ENCODE measurements at places on chromosomes 1 and 21. TPM values are rescaled to one million over a fixed set of nuclear protein-coding genes. Genes with fewer than 3 reads are reported as not detected.

The PSMB4 gene
- 352 TPM for total RNA-seq

The G0S2 gene
- total RNA-seq = 6.6 TPM

The OVAAL gene
- not detected for total RNA-seq

The UBQLN4 gene
- total RNA-seq = 12.8 TPM

The AXDND1 gene
- 0.22 TPM for total RNA-seq

The CLCN6 gene
- 22.5 TPM for total RNA-seq

The FGR gene
- not detected for total RNA-seq

The TNFSF18 gene
- 0.22 TPM for total RNA-seq

The SLC16A4 gene
- total RNA-seq = 16.6 TPM

The FCRL2 gene
- total RNA-seq = not detected

The MAST2 gene
- 40.2 TPM for total RNA-seq

The PROK1 gene
- total RNA-seq = not detected

The SIKE1 gene
- 49.2 TPM for total RNA-seq
